ENCODE measurements at places on chromosomes 11 and 22.
A peak's percentile ranks its signal among the peaks of the same experiment; 100 is the strongest.

GRCh38 chr11:114166362-114166761 lies 106.9 kb downstream of the ZBTB16 start:
- no peak for DNase-seq

DNA sequence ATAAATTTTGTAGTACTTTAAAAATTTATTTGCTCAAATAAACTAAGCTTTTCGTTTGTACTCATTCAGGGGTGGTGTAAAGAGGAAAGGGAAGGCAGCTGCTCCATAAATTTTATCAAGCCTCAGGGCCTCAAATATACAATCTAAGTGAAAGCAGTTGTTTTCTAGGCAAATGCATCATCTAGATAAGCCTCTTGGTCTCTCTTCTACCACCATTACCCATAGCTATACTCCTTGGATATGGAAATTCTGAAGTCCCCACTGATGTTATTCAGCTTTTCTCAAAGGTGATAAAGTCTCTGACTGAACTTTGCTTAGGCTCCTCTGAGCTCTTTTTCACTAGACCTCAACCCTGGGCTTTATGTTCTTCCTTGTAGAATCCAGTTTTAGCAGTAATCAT lies 1313.1 kb downstream of the JRKL start:
- DNase-seq, result no peak

DNA sequence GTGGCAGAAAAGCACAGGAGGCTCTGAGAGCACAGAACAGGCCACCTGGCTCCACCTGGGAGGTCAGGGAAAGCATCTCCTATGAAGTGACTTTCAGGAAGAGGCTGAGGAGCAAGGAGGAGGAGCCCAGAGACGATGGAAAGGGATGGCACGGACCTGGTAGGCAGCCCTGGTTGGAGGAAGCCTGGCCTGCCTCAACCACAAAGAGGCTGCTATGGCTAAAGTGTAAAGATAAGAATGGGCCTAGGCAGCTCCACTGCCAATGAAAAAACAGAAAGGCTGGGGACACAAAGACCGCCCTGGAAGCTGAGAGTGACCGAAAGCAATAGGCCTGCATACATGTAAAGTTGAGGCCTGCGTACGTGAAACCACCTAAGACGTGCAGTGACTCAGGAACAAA lies 31.2 kb upstream of the ETS1 start:
- DNase-seq, result no peak

DNA sequence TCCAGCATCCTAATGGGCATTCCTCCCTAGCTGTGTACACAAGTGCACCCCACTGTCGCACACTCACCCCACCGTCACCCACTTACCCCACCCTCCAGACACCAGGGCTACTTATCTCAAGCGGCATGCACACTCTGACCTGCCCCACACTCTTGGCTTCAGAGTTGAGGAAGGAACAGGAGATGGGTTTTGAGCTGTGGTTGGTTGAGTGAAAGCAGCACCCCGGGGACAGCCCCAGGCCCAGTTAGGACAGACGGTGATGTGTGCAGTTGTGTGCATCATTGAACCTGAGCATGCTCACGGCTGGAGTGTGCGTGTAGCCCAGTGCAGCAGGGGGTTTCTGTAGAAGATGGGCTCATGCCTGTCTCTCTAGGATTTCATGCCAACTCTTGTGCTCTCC lies 32.5 kb downstream of the AHNAK start:
- no peak for DNase-seq

DNA sequence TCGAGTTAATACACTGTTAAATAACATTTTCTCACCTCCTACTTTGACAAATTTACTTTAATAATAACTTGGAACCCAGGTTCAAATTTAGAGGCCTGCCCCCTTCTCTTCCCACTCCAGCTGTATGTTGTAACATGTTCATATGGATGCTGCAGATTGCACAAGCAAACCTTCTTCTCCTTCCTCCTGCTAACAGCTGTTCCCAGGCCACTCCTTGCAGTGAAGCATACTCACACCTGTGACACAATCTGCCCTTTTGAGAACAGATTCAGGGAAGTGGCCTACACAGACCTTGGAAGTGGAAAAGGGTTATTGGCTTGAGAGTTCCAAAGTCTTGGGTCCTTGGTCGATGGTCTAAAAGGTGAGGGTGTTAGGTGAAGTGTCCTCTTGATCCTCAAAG lies 131.9 kb downstream of the TEAD1 start:
- no peak for DNase-seq

DNA sequence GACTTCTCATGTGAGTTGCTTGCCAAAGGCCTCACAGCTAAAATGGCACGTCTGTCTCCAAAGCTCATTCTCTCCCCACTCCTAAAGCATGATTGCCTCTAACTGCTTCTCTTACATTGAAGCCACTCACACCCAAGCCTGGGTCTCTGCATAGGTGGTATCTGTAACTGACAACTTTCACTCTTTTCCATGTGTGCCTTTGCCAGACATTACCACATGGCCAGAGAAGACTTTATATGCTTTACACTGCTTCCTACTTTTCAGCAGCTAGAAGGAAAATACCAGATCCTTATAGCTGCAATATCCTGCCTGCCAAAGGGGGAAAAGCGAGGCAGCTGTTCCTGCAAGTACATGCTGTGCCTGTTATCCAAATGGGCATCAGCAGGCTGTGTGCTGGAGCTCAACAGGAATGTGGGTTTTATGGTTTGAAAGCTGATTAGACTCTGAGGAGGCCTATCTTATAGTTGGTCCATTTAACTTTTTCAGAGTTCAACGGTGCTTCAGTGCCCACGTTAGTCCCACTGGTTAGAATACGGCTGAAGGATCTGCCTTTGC lies 547.1 kb downstream of the RAB38 start:
- peak; percentile 13 for DNase-seq

DNA sequence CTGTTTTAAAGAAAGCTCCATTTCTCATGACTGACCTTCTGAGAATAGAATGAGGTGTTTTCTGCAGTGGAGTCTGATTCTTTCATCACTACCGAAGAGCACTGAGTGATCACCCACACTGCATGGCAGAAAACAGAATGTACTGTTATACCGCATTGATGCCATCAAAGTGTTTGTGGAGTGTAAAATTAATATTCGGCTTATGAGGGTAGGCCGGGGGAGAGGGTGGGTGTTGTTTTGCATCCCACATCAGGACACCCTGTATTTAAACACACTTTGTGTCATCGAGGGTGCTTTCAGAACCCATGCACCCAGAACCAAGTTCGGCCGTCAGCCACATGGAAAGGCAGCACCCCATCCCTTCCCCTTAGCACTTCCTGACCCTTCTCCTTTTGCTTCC lies 41.3 kb upstream of the ETS1 start:
- DNase-seq, result no peak

DNA sequence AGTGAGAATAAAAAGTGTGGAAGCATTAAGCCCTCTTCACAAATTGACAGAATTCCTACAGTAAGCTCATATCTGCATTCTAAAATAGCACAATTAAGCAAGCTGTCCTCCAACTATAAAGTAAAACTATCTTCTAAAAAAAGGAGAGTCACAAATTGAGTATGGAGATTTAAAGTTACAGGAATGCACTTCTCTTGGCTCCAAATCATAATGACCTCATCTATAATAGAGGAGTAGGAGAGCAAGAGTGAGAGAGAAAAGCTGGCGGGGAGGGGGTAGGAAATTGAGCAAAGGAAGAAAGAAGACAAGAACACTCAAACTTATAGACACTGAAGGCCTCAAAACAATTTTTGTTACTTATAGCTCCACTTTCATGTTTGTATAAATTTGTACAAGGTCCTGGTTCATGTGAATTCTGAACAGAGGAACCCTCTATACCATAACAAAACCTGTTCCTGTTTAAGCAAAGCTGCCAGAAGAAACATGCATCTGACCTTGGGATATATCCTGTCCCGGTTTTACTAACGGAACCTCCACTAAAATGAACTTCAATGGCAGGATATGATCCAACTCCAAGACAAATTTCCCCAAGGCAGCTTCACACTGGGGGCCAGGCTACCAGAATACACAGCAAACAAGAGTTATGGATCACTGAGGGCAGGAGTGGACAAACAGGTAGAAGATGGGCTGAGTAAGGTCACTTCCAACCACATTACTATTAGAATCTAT lies 37.2 kb downstream of the SLC35F2 start:
- DNase-seq, result no peak

- DNase-seq, result no peak
Measured at GRCh38 chr11:45113807-45114206, 32.6 kb upstream of the PRDM11 start.

DNA sequence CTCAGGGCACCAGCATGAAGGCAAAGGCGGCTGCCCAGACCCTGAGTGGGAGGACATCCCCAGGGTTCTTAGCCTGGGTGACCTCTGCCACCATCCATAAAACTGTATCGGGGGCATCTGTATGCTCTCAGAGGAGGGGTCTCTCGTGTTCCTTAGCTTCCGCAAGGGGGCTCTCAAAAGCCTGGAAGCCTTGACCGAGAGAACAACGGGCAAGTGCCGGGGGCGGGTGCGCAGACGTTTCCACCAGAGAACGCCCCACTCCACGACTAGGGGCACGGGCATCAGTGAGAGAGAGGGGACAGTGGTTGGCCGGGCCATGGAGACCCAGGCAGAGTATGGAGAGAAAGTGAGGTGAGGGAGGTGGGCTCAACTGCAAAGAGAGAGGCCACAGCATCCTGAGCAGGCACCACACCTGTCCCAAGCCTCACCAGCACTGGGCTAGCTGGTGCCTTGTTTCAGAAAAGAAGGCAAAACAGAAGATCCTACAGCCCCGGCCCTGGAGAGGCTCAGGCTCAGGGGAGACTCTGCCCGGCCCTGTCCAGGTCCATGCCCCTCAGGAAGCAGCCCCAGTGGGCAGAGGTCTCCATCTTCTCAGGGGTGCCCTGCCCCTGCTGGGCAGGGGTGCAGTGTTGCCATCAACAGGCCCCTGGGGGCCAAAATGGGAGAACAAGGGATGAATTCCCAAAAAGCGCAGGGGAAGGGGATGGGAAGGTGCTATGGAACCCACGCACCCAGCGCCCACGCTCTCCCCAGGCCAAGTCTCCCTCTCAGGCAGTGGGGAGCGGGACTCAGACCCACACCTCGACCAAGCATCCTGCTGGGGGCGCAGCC lies 5.9 kb downstream of the TSPAN32 start:
- no peak for DNase-seq

- DNase-seq, result no peak
Measured at GRCh38 chr11:3132271-3132781, 32.8 kb downstream of the OSBPL5 start.

DNA sequence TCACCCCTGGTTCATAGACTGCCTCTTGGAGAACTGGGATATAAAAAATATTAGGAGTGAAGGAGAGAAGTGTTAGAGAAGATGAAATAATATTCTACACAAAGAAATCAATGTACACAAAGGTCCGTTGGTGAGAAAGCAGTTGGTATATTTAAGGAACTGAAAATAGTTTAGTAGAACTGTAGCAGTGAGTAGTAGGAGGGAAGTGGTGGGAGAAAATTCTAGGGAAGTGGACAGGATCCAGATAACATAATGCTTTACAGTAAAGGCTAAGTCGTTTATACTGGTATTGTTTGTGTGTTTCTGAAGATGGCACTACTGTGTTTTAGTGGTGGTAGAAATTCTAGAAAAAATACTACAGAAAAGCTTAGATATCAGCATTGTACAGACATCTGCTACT lies 120.8 kb upstream of the CHORDC1 start:
- no peak for DNase-seq

DNA sequence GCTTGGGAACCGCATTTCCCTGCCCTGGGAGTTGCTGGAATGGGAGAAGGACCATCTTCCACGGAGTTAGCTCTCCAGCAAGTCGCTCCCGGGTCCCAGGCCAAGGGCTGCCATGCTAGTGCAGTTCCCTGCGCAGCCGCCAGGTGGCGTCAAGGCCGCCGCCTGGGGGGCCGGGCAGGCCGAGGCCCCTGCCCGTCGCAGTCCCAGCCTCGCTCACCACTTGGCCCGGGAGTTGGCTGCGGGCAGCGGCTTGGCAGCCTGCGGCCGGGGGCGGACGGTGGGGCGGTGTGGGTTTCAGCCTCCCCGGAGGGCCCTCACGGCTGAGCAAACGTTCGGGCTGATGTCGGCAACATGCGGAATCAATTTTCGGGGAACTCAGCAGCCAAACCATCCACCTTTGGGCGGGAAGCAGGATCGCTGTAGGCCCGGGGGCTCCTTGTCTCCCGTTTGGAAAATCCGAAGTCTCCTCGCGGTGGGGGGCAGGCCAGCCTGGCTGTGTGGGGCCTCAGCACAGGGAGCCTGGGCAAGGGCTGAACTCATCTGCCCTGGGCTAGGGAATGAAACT lies 415.1 kb downstream of the SOX6 start:
- no peak for DNase-seq

- DNase-seq, result peak; percentile 59
Measured at GRCh38 chr22:37545703-37546436, 14.4 kb upstream of the CDC42EP1 start.

DNA sequence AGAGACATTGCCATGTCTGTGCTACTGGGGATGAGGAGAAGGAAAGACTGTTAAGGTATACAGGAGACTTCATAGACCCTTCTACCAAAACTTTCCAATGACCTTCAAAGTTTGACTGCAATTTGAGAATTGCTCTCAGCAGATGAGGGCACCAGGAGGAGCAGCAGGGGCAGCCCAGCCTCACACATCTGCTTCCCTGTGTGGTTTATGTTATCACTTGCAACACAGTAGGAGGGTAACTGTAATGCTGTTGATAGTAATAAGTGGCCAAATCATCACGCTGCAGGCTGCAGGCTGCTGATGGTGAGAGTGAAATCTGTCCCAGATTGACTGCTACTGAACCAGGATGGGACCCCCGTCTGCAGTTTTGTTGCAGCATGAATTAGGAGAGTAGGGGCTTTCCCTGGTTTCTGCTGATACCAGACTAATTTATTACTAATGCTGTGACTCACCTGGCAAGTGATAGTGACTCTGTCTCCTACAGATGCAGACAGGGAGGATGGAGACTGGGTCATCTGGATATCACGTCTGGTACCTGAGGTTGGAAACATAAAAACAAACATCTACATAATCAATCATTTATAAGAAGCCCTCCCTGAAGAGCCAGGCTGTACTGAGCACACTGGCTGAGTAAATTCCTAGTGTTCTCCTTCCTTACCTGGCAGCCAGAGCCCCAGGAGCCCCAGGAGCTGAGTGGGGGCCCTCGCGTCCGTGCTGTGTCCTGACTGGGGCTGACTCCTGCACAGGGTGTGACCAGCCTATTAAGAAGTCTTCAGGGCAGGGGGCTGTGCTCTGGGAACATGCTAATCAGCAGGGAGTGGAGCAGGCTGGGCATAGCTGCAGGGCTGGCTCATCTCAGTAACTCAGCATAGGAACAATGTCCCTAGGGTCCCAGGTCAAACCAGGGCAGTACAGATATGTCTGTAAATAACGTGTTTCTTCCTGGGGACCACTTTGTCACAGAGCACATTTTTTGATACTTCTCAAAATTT lies 74.4 kb downstream of the GAB4 start:
- DNase-seq, result no peak
